Chondrocyte (in vitro differentiated cells): ENCODE measurements at places on chromosomes 1 and 21.
A peak's percentile ranks its signal among the peaks of the same experiment; 100 is the strongest.

GRCh38 chr1:185440877-185441276, 123.8 kb upstream of the IVNS1ABP start:
- DNase-seq, result no peak

DNA sequence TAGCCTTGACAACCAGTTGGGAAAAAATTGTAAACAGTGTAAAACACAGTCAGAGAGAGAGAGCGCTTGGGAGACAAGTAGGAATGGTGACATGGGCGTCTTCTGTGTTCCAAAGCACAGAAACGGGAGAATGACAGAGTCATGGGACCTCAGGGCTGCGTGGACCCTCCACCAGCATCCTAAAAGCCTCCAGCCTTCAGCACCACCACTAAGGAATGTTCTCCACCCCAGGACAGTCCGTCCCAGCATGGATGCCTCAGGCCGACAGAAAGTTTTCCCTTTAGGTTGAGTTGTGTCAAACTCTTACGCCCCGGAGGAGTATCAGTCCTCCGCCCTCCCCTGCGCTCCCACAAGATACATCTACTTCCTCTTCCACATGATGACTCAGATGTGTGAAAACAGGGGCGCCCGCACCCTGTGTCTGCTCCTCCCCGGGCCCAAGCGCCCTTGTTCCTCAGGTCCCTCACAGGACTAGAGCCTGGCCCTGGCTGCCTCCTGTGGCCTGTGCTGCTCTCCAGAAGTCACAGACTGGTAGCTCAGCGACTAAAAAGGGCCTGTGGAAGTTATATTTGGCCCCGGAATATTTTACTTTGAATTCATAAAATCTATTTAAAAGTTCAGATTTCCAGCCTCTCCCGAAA, 63.9 kb upstream of the EFHD2 start:
- no peak for DNase-seq

- no peak for DNase-seq
These were observed 2.1 kb downstream of the DYRK1A start for GRCh38 chr21:37368541-37369279.

DNA sequence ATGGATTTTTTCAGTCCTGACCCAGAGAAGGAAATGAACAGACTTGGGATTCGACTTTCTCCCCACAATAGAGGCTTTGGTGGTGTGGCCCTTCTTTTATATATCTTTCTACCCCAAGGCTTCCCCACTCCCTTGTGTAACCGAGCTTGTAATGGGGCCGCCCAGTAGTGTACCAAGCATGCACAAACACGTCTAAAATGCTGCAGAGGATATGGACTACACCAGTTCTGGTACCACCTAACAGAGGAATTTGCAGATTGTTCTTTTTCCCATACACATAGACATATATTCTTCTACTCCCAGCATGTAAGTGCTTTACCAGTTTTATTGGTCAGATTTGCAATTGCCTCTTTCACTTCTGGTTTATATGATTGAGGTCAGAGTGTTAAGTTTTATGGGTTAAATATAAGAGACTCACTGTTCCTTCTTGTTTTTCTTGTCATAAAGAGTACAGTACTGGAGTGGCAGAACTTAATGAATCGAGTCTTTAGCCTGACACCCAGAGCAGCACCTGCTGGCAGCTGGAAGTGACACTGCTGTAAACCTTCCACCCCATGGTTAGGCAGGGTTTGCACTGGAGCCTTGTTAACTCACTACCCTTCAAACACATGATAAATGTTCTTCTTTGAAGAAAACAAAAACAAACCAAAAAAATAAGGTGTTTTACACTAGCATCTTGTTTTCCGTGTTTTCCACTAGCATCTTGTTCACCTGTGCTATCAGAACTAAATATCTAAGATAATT, 198.6 kb downstream of the PTPRC start:
- DNase-seq, result no peak

GRCh38 chr1:76770979-76771378, 96.3 kb upstream of the ST6GALNAC5 start:
- DNase-seq, result no peak

- peak; percentile 94 for DNase-seq
These were observed 132.9 kb upstream of the DPYD start for GRCh38 chr1:98053471-98054366.

- no peak for DNase-seq
These were observed 35.2 kb downstream of the ZNF670 start for GRCh38 chr1:247043406-247043805.

DNA sequence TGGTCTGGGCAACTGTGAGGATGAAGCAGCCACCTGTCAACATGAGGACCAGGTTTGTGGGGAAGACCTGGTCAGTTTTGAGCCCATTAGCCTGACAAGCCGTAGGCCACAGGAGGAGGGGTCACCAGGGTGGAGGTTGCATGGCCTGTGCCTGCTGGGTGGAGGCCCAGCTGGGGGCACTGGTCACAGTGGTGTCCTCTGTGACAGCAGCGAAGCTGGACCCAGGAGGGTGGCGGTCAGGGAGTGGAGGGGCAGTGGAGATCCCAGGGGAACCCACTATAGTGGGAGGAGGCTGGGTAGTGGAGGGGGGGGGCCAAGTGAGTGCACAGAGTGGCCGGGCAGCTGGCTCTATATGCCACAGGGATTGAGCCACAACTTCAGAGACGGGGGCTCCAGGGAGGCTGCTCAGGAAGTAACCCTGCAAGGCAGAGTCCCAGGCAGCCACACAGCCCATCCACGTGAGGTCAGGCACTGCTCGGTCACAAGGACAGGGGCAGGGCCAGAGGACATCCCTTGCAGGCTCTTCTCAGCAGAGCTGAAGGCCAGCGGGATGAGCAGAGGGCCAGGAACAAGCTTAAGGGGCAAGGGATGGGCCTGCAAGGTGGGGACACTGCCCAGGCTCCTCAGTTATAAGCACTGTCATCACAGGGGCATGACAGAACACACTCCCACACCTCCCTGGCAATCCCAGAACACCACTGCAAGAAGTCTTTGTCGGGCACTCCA, 2.3 kb upstream of the C1orf35 start:
- DNase-seq, result peak; percentile 81

GRCh38 chr1:108803548-108803947, 53.3 kb downstream of the AKNAD1 start:
- DNase-seq, result no peak

- DNase-seq, result no peak
These were observed 78.9 kb downstream of the DENND1B start for GRCh38 chr1:197696372-197696771.

DNA sequence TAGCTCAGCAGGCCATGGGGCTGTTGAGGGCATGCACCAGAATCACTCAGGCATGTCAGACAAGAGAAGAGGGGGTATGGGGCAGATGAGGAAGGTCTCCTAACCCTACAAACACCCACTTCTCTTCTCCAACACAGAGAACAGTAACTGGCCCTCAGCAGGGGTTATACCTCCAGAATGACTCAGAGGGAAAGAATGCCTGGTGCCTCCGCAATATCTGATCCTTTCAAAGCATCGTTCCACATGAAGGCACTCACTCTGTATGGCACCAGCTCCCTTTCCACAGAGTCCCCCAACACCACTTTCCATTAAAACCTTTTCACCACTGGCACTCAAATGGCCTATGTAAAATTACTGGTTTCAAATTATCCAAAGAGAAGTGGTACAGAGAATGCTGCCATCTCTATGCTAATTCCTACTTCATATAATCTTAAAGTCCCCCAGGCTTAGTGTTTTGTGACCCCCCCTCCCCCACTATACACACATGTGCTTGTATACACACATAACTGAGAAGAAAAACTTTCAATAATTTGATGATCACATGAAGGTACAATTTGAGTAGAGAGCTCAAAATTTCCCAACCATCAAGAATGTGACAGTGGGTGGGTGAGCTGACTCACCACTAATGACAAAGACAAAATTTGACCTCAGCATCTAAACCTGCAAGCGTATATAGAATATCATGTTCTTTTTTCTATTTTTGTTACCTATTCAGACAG, 91.5 kb downstream of the SIPA1L2 start:
- no peak for DNase-seq

DNA sequence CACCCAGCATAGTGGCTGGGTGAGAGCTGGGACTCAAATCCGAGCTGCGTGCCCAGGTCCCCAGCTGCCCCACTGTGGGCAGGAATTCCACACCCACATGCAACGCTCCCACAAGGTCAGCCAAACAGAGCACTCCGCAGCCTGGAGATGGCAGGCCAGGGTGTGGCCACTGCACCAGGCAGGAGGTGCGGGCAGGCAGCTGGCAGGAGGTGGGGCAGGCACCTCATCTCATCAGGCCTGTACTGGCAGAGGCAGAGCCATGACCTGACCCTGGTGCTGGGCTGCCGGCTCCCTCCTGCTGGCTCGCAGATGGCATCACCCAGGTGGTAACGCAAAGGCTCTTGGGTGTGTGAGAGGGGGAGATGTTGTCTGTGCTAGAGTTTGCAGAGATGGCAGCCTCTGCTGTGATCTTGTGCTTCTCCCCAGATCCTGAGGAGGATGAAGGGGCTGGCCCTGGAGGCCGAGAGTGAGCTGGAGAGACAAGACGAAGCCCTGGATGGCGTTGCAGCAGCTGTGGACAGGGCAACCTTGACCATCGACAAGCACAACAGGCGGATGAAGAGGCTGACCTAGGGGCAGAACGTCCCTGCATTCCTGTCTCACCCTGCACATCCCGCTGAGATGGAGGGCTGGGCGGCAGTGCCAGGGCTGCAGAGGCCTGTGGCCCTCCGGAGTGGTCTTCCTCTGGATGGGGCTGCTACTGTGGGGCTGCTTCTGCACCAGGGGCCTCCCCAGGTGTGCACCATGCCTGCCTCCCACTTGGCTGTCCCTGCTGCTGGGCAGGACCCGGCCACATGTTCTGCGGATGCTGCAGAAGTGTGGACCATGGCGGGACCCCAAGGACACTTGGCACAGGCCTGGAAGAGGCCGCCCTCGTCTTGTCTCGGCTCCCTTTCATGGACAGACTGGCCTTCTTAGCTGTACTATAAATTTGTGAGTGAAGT, 35.1 kb upstream of the PRSS38 start:
- no peak for DNase-seq

- no peak for DNase-seq
These were observed 227.4 kb downstream of the SDCCAG8 start for GRCh38 chr1:243483071-243483771.

DNA sequence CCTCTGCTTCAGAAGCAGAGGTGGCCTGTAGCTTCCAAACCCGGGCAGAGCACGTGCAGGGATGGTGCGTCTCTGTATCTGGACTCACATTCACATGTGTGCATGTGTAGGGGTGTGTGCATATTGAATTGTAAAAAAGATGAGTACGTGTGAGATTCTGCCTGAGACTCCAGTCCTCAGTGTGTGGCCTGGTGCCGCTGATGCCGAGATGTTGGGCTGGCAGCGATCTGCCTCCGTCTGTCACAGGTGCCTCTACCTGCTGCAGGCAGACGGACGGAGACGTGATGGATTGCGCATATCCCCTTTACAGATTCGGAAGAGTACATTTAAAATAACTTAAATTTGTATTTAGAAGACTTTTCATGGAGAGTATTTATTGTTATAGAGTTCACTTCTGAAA, 53.6 kb downstream of the ADARB1 start:
- DNase-seq, result no peak

- no peak for DNase-seq
These were observed 10.7 kb downstream of the HES2 start for GRCh38 chr1:6409053-6409452.

- DNase-seq, result no peak
These were observed 138.6 kb downstream of the NRIP1 start for GRCh38 chr21:14926186-14926585.

DNA sequence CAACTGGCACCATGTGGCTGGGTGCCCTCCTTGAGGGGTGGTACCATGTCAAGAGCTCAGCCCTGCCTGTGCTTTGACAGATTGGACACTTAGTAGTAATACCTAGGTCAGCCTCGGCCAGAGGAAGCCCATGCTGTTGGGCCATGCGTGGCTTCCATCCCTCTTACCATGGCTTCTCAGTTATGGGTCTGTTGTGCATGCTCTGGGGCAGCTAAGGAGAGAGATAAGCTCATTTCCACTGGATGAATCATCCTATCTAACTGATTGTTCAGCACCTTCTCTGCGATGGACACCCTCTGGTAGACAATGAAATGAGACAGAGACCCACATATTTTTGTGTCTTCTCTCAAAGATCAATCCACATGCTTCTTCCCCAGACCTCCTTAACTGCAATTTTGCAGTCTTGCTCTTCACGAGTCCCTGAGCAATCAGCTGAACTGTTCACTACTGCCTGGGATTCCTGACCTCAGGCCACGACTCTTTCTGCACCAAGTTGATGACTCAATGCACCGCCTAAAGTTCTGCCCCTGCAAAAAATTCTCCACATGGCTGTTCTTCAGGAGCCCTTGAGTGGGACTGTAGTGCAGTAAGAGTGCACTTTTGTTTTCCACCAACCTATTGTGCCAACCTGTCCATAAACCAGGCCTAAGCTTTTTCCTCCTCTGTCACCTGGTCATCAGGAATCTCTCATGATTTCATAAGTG, 6.9 kb upstream of the TRIM62 start:
- DNase-seq, result no peak

- no peak for DNase-seq
These were observed 410.6 kb upstream of the NR5A2 start for GRCh38 chr1:199616947-199617346.

GRCh38 chr1:164891615-164892014, 332.6 kb downstream of the PBX1 start:
- no peak for DNase-seq
